ENCODE measurements at places on chromosomes 1 and 21. TPM values are rescaled to one million over a fixed set of nuclear protein-coding genes. Genes with fewer than 3 reads are reported as not detected.

- DNase-seq: no peak
Observed at GRCh38 chr1:178324003-178324402, 172.8 kb downstream of the CLEC20A start.

GRCh38 chr1:27605300-27605766 lies 1.4 kb upstream of the AHDC1 start:
- DNase-seq: no peak

DNA sequence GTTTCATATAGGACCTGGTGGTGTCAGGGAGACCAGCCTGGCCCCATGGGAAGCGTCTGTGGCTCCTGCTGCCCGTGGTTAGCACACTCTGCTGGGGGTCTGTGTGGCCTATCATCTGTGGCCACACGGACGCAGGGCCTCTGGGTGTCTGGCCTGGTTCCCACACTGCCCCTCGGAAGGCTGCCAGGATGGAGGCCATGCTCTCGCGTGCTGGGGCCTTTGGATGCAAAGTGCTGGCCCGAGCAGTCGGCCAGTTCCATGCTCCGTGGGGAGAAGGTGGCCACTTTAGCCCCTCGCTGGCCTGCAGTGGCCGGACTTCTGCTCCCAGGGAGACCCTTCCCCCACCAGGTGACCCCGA lies 20.8 kb upstream of the LRRC3 start:
- DNase-seq: no peak

Gene SCAMP3
- 85.1 TPM for total RNA-seq

Gene PLA2G2A
- not detected for total RNA-seq

Gene RGS7
- 1.3 TPM for total RNA-seq

Gene HDGF
- total RNA-seq: 470 TPM
